ENCODE measurements at places on chromosomes 1 and 21.

DNA sequence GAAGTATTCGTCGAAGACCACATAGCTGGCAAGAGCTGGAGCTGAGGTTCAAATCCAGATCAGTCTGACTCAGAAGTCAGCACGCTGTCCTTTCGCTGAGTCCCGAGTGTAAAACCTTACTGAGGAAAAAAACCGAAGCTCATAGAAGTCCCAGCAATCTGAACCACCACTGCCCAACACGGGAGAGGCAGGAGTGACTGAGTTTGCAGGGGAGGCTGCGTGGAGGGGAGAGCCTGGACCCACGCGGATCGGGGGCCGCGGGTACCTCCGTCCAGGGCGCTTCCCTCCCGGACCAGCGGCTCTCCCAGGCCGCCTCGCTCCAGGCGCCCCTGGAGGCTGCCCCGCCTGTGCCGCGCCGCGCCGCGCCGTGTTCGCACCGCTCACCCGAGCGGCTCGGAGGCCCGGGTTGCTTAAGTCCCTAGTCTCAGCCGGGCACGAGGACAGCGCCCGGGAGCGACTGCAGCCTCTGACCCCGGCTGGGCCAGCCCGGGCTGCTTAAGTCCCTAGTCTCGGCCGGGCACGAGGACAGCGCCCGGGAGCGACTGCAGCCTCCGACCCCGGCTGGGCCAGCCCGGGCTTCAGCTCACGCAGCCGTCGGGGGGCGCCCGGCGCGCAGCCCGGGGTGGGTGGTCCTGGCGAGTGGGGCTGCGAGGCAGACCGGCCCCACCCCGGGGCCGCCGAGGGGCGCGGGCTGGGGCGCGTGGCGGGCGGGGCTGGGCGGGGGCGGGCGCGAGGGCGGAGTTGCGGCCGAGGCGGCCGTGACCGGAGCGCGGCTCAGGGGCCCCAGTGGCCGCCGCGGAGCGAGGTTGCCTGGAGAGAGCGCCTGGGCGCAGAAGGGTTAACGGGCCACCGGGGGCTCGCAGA lies at the start of gene ADAMTSL4:
Gene ADAMTSL4 (plus strand): TSS at position 777 of the 864 bp plus-strand sequence. CDS start 2,881 bp downstream, outside the sequence.
- peak; percentile 46 for DNase-seq

GRCh38 chr1:56803561-56804156 lies 15.5 kb downstream of the FYB2 start:
- DNase-seq: peak; percentile 5

- DNase-seq: no peak
Observed at GRCh38 chr21:44845418-44846223, 27.8 kb upstream of the SUMO3 start.

DNA sequence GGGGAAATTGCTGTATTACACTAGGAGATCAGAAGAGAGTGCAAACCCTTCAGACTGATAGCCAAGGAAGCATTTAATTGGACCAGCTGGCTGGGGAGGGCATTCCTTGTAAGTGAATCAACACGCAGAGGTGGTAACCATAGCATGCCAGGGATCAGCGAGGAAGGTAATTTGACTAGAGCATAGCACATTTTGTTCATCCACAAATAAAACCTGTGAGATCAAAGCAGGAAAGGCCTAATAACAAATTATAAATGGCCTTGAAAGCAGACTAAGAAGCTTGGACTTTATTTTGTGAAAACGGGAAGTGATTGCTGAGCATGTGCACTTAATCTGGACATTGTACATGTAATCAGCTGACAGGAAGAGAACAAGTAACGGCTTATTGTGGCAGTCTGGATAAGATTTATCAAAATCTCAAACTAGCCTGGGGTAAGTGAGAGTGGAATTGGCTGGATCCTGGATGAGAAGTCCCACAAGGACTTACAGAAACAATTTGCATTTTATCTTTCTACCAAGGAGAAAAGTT lies 11.7 kb upstream of the CD55 start:
- peak; percentile 57 for DNase-seq

- DNase-seq: peak; percentile 36
Observed at GRCh38 chr1:226369110-226369509, 38.8 kb downstream of the PARP1 start.

Data from hematopoietic multipotent progenitor cell (in vitro differentiated cells).